ENCODE measurements at places on chromosomes 2 and 18.
A peak's percentile ranks its signal among the peaks of the same experiment; 100 is the strongest.

DNA sequence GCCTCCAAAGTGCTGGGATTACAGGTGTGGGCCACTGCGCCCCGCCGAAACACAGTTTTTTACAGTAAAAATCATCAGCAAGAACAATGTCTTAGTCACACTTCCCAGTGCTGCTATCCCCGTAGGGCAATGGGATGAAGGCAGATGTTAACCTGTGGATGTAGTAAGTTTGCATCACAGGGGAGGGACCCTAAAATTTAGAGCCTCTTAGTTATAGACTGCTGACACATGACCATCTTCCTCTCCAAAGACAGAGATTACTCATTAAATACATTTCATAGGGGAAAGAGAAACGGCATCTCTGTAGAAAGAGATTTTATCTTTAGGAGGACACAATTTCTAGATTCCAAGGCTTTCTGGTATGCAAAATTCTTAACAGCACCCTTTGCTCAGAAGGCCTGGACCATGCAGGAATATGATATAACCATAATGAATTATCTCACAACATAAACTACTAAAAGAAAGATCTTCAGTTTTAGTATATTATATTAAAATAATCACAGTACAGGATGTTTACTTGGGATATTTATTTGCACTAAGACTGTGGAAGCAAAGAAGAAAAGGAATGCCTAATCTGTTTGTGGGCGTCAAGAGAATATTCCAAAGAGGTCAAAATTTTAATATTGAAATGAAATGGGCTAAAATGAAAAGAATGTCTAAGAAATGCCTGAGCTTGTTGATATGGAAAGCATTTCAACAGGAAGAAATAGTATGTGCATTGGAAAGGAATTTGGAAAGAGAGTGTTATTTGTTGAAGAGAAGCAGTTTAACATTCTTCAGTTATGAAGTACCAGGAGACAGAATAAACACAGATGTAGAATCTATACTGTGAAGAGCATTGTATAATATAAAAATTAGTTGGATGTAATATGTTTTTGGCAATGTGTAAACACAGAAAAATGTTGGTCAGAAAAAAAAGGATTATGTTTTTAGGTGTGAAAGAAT is 1228.3 kb upstream of the CHAC2 start:
- no peak for DNase-seq

GRCh38 chr2:207543272-207543671 is 13.5 kb downstream of the CREB1 start:
- DNase-seq = no peak

GRCh38 chr2:128362889-128363228 is 44.2 kb upstream of the HS6ST1 start:
- no peak for DNase-seq

DNA sequence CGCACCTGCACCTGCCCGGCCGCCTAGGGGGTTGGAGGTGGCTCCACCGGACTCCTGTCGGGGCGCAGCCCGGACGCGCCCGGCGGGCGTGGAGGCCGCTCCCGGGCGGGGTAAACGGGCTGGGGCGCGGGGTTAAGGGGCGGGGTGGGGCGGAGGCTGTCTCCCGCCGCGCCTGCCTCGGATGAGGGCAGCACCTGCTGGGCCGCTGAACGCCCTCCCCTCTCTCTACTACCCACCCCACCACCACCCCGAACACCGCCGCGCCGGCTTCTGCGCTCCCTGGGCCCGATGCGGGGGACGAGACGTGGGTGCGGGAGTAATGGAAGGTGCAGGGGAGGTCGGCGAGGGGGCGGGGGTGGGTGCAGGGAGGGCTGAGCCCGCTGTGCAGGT is 224.8 kb upstream of the ID2 start:
- DNase-seq = no peak

- DNase-seq = no peak
These were observed 845.6 kb upstream of the CNTNAP5 start for GRCh38 chr2:123179526-123179925.

GRCh38 chr18:48575301-48575657 is 36.4 kb downstream of the CTIF start:
- DNase-seq = no peak

GRCh38 chr2:2114707-2115245 is 216.3 kb downstream of the MYT1L start:
- no peak for DNase-seq

DNA sequence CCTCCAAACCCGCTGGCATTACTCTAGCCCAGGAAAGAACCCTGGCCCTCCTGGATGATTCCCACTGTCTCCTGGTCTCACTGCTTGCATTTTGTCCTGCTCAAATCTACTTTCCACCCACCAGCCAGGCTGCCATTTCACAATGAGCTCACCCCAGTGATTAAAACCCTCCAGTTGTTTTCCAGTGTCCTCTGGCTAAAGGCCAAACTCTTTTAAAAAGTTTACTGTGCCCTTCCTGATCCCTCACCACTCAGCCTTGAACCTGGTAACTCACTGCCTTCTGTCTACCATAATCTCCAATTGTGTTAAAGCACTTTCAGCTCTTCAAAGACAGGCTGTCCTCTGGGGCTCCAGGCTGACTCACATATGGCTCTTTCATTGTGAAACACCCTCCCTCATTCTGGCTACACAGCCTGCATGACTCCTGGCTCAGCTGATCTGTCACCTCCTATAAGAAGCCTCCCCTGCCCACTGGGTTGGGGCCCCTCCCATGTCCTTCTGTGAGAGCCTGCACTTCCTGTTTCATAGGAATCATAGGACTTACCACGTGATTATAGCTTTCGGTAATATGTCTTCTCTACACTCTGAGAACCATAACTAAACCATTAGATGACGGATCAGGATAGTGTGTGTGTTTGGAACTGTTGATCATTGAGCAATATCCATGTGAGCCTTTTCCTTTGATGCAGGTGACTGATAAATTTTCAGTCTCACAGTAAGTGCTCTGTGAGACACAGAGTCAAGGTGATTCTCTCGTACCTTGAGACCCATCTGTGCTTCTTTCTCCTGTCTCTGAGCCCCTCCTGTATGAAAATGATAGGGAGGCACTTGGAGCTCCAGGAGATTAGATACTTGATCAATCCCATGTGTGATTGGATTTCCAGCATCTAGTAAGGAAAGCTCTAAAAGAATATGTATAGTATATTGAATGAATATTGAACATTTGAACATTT is 590.8 kb upstream of the ID2 start:
- no peak for DNase-seq

GRCh38 chr2:3441465-3441864 is 62.0 kb downstream of the TRAPPC12 start:
- no peak for DNase-seq

GRCh38 chr2:26838121-26838906 is 9.6 kb upstream of the DPYSL5 start:
- no peak for DNase-seq

- DNase-seq = no peak
These were observed 90.4 kb downstream of the ANTXR1 start for GRCh38 chr2:69103419-69103818.

GRCh38 chr18:66708646-66709045 is 104.8 kb upstream of the CDH19 start:
- DNase-seq = no peak

DNA sequence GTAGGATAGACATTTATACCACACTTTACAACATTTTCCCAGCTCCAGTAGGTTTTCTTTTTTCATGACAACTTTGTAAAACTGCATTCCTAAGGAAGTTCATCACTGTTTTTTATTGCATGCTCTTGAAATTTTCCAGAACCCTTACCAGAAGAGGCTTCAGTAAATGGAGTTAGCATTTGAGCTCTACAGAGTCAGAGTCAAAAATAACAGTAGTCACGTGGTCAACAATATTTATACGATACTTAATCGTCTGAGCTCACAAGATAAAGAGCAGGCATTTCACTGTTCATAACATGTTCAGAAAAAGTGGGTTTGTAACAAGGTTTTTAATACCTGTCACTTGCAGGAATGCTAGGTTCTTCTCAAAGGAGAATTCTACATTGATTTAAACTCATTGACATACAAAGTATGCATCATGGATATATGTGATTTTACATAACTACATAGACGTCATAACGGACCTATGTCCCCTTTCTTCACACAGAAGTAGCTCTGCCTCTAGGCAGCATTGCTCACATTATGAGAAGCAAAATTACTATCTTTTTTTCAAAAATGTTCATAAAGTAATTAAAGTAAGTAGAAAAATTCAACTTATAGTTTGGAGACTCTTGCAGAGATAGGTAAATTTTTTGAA is 187.0 kb upstream of the COL3A1 start:
- DNase-seq = no peak

GRCh38 chr2:78992451-78992806 is 33.1 kb upstream of the REG3G start:
- DNase-seq = peak; percentile 37

DNA sequence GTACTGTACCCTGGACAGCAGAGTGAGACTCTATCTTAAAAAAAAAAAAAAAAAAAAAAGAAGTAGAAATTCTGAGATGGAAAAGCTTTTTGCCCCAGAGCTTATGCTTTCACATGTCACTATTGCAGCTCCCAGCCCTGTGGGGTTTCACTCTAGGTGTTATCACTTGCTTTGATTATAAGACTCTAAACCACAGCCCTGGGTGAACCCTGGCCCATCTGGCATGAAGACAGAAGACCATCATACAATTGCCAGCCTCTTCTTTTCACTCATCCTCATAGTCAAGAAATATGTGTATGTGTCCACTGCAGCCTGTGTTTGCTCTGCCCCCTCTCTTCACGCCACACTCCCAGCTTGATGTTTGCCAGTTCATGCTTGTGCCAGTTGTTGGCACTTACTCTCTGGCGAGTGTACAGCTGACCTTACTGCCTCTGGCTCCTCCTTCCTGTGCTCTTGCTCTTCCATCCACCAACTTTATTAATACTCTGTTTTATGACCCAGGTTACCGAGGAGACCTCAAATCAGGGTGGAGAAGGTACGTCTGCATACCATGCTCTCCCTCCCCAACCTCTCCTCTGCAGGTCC is 136.7 kb upstream of the NCK2 start:
- no peak for DNase-seq

DNA sequence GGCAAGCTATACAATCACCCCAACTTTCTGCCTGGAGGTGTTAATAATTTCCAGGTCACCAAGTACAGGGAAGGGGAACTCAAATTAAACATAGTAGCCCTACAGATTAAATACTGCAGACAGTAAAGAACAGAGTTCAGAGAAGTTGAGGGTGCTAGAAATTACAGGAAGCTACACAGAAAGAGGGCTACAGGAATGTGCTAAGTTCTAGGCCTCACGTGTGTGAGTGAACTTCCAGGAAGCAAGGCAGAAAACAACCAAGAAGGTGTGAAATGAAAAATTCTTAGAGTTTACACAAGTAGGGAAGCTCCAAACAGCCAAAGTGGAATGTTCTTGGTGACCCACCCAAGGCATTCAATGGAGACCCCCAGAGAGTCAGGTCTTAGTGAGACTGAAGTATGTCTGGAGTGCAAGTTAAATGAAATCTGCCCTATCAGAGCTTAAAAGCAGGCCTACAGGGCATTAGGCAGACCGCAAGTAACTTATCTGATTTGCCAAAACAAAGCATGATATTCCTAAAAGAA is 58.1 kb upstream of the RNU4ATAC start:
- DNase-seq = no peak

- no peak for DNase-seq
These were observed 678.9 kb upstream of the FANCL start for GRCh38 chr2:58920001-58920400.

DNA sequence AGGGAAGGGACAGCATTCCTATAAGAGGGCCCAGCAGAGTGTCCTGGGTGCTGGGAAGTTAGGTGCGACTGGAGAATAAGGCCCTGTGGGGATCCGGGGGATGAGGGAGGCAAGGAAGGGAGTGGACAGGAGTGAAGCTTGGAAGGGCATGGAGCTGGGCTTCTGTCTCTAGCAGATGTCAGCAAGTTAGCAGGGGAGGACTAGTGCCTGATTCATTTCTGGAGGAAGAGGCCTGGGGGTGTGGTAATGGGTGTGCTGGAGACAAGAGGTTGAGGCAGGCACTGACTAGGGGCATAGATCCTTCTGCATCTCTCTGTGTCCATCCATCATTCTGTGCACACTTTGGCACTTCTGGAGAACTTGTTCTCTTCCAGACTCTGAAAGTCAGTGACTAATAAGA is 134.7 kb downstream of the ACOXL start:
- DNase-seq = no peak

DNA sequence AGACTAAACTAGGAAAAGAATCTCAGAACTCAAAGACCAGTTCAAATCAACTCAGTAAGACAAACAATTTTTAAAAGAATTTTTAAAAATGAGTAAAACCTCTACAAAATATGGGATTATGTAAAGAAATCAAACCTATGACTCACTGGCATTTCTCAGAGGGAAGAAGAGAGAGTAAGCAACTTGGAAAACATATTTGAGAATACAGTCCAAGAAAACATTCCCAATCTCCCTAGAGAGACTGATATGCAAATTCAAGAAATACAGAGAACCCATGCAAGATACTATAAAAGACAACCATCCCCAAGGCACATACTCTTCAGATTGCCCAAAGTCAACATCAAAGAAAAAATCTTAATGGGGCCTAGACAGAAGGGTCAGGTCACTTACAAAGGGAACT is 162.7 kb downstream of the WDPCP start:
- DNase-seq = no peak
